Osteocyte (in vitro differentiated cells): ENCODE measurements at places on chromosomes 16 and 17. TPM values are rescaled to one million over a fixed set of nuclear protein-coding genes. Genes with fewer than 3 reads are reported as not detected.

GRCh38 chr17:2263183-2264066 is 40.2 kb downstream of the SMG6 start:
- no peaks in the 10 kb centered on the region for H3K27me3 ChIP-seq
- DNase-seq: no peak
- peaks cover 18% of the 10 kb centered on the region for H3K4me1 ChIP-seq
- peaks cover 19% of the 10 kb centered on the region for H3K36me3 ChIP-seq
- H3K27ac ChIP-seq: peak overlapping the region; percentile 23

DNA sequence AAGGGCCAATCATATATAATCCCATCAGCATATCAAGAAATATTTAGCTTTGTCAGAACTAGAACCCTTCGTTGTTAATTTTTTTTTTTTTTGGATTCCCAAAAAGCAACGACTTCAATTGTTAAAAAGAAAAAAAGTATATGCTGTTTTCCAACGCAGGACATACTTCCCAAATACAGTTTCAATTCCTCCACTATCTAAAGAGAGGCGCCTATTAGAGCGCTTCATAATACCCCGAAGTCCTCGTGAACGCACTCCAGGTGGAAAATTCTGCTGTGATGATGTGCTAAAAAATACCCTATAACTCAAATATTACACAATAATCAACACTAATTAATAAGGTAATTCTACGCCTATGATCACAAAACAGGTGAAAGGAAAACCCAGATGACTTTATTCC is 20.8 kb downstream of the GNA13 start:
- peaks cover 12% of the 10 kb centered on the region for H3K36me3 ChIP-seq
- no peaks in the 10 kb centered on the region for H3K27me3 ChIP-seq
- peaks cover 38% of the 10 kb centered on the region for H3K4me1 ChIP-seq
- H3K27ac ChIP-seq: peak overlapping the region; percentile 31
- DNase-seq: no peak
- no peak overlapping the region for H3K4me3 ChIP-seq

- no peak overlapping the region for H3K4me3 ChIP-seq
- H3K4me1 ChIP-seq: peaks cover 91% of the 10 kb centered on the region
These were observed 245.2 kb downstream of the SEC14L1 start for GRCh38 chr17:77385750-77386501.

DNA sequence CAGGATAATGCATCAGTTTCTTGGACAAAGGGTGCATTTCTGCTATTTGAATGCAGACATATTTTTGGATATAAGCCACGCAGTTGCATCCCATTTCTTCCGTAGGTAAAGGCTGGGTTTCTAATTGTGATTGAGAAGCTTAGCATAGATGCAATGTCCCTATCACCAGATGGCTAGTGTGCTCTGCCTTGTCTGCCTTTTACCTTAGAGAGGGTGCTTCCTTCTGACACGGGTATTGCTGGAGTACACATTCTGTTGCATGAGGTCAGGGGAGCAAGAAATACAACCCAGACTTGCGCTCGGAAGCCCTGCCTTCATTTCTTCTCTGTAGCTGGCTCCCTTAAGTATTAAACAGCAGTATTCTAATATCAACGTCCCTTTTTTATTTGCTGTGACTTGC is 337.4 kb downstream of the WWOX start:
- H3K4me1 ChIP-seq: peaks cover 9% of the 10 kb centered on the region
- peaks cover 2% of the 10 kb centered on the region for H3K36me3 ChIP-seq
- no peak for DNase-seq
- no peaks in the 10 kb centered on the region for H3K27me3 ChIP-seq
- H3K4me3 ChIP-seq: no peak overlapping the region
- no peak overlapping the region for H3K27ac ChIP-seq

DNA sequence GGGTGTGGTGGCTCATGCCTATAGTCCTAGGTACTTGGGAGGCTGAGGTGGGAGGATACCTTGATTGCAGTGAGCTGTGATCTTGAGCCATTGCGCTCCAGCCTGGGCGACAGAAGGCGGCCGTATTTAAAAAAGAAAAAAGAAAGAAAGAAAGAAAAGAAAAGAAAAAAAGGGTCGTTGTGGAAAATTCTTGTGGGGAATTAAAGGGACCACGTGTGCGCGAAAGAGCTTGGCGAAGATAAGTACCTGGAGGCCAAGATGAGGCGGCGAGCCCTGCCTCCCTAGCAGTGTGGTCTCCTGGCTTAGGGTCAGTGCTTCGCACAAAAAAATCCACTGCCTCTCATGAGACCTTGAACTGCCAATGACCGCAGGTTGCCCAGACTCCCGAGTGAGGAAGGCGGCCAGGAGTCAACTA is 728 bp upstream of the NMT1 start:
- DNase-seq: no peak
- H3K27me3 ChIP-seq: no peaks in the 10 kb centered on the region
- peaks cover 32% of the 10 kb centered on the region for H3K4me1 ChIP-seq
- peak overlapping the region; percentile 98 for H3K4me3 ChIP-seq

DNA sequence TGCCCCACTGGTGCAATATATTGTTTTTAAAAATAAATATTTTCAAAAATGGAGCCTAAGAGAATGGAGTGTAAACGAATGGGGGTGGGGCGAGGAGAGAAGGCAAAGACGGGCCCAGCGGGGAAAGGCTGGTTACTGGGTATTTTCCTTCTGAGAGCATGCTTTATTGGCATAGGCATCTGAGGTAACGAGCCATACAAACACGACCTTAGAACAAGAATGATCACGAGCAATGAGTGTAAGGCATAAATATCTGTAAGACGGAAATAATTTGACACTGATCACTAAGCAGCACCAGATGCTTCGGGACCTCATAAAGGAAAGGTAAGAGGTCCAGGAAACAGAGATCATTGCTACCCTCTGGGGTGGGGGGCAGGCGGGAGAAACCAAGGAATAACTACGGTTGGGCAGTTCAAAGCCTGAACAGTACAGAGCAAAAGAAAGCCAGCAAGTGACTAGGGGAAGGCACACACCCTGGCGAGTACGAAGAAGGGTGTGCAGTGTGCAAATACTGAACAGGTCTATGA is 959 bp downstream of the SSH2 start:
- H3K4me3 ChIP-seq: no peak overlapping the region
- H3K27me3 ChIP-seq: no peaks in the 10 kb centered on the region
- no peaks in the 10 kb centered on the region for H3K36me3 ChIP-seq
- no peak for DNase-seq

Gene FAM117A
- total RNA-seq: 2.7 TPM in 2 replicates

Gene SPNS3
- total RNA-seq: not detected in 2 replicates
